NCI-H526 treated with DMSO at 0.1 percent for 48 hours (cell line): ENCODE measurements at places on chromosomes 1 and 21.

DNA sequence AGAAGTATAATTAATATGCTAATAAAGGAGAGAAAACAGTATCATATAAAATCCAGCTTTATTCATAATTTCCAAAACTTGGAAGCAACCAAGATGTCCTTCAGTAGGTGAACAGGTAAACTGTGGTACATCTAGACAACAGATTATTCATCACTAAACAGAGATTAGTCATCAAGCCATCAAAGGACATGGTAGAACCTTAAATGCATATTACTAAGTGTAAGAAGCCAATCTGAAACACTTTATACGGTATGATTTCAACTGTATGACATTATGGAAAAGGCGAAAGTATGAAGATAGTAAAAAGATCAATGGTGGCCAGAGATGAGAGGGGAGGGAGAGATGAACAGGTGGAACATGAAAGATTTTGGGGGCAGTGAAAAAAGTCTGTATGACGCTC lies 541.7 kb downstream of the SMYD3 start:
- DNase-seq, result no peak

DNA sequence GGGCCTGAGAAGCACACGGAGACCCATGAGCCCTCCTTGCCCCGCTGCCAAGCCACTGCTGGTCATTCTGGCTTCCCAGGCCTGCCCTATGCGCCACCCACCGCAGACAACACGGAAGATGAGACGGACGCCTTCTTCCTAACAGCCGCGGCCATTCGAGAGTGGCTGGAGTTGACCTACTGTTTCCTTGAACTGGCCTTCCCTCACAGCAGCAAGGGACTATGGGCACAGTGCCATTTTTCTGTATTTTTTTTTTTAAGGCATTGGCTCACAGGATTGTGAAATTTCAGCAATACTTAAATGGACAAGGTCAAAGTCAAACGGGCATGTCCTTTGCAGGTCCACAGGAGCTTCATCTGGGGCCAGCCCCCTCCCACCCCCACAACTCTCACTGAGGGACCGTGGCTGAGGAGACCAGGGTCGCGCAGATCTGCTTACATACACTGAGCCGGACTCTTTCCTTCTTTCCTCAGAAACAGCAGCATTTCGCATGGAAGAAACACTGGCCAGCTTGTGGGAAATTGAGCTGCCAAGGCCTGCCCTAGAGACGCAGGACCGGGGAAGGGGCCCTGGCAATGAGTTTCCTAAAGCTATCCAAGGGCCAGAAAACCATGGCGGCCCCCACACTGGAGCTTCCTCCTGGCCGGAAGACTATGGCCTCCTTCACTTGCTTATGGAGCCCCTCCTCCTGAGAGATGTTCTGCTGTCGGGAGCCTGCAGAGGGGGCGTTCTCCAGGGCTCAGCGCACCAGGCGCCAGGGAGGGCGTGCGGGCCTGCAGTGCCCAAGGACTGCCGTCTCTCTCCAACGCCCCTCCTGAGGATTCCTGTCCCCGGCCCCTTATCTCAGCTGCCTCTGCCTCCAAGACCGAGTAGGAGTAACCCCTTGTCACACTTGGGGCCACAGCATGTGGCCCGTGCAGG lies 98.9 kb downstream of the PGBD5 start:
- no peak for DNase-seq

GRCh38 chr1:160740133-160740688 lies 1.2 kb downstream of the SLAMF7 start:
- DNase-seq, result no peak

- no peak for DNase-seq
These were observed 50.7 kb downstream of the PGM1 start for GRCh38 chr1:63643926-63644325.

- no peak for DNase-seq
These were observed 9.3 kb upstream of the KLHDC8A start for GRCh38 chr1:205365945-205366463.

DNA sequence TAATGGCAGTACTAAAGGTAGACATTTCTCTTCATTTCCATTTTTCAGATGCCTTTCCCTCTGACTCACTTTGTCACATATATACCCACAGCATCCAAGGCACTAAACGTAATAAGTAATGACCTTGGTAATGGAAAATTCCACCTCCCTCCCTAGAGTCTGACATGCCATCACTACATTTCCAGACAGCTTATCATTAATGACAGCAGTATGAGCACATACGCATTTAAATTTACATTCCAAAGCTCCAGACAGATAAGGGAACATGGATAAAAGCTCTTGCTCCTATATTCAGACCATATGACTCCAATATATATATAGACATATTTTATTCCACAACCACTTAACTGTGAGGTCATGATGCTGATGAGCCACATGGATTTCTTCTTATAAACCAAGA lies 191.7 kb upstream of the GORAB start:
- no peak for DNase-seq

DNA sequence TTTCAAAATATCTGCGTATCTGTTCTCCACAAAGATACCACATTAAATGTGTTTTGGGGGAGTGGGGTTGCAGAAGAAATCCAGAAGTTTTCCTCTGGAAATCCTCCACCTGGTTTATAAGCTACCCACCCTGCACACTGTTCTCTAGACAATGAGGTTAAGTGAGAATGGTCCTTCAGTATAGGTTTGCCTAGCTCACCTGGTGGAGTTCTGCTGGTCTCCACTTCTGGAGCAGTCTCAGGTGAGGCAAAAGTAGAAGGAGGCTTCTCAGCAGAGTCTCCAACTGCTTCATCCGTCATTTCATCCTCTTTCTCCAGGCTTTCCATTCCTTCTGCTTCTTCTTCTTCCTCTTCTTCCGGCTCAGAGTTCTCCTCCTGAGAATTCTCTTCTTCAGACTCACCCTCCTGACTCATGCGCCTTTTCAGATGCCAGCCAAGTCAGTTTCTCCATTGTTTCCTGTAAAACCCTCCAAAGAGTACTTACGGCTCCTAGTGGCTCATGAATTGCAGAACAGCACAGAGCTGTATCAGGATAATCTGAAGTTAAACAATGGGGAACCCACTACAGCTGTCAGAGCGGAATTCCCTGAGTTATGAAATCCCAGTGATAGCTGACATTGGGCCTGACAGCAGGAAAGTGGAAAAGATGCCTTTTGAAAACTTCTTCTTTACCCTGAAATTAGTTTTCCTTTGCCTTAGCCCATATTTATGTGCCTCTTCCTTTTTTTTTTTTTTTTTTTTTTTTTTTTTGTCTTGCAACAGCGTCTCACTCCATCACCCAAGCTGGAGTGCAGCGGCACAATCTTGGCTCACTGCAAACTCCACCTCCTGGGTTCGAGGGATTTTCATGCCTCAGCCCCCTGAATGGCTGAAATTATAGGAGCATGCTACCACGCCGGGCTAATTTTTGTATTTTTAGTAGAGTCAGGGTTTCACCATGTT lies 38.5 kb downstream of the MSTO1 start:
- no peak for DNase-seq

DNA sequence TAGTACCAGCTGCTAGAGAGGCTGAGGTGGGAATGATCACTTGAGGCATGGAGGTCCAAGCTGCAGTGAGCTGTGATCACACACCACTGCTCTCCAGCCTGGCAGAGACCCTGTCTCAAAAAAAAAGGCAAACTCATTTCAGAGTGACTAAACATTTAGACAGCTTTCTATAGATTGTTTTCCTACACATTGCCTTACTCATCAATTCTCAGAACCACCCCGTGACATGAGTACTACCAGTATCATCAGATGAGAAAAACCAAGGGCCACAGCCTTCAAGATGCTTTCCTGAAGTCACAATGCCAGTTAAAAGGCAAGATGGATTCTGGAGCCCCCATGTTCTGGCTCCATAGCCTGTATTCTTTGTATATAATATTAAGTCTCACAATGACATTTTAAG lies 22.4 kb upstream of the SMPDL3B start:
- DNase-seq, result no peak

DNA sequence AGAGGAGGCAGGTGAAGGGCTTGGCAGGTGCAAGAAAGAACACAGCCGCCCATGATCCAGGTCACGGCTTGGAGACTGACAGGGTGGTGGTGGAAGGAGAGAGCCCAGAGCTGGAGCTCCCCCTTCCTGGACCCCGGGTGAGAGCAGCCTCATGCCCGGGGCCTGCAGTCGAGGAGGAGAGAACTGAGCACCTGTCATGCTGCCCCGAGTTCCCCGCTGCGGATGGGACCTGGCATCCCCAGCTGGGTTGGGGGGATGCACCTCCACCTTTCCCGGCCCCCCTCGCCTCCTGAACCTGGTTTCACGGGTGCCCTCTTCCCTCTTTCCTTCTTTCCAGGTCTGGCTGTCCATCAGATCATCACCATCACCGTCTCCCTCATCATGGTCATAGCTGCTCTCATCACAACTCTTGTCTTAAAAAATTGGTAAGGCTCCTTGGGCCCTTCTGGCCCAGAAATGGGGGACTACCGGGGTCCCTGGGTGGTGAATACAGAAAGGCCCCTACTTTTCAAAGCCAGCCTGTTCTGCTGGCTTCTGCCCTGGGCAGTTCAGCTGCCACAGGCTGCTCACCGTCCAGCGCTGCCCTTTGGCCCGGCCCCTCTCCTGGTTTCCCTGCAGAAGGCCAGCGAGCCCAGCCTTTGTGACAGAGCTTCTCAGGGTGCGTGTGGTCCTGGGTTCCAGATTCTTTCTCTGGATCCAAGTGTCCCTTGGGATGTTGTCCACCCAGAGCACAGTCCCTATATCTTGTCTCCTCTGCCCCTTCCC lies 115.3 kb downstream of the AJAP1 start:
- no peak for DNase-seq

DNA sequence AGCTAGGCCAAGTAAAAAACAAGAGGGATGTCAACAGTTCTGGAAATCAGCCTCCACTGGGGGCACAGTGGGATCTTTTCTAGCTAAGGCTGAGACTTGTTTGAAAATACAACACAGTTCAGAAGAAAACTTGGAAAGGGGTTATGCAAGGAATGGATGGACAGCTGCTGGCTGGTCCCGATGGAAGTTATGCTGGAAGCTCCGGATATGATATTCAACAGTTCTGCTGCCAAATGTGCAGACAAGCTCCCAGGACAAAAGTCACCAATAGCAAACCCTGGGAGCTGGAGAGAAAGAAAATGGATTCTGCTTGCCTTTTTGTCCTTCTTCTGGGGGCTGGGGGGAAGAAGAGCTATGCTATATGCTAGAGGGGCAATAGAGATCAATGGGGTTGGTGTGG lies 14.3 kb downstream of the LMX1A start:
- DNase-seq, result no peak

DNA sequence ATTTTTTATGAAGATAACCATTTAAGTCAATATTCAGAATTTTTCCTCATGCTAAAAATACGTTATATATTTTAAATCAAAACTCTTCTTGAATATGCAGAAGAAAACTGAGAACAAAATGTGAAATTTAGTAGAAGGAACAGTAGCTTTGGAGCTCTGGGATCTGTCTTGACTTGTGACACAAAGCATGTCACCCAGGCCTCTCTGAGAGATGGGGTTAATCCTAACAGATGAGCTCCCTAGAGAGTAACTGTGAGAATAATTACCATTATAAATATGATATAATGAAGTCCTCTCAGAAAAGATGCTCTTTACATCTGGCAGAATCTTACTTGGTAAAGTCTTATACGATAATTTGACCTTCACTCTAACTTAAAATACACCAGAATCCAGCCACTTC lies 272.0 kb downstream of the PTPRC start:
- no peak for DNase-seq

- no peak for DNase-seq
These were observed 22.6 kb downstream of the F5 start for GRCh38 chr1:169563650-169564049.

- DNase-seq, result no peak
These were observed 14.9 kb downstream of the SH2D1B start for GRCh38 chr1:162397039-162397448.

GRCh38 chr1:150513351-150513791 lies 2.2 kb upstream of the FALEC start:
- DNase-seq, result no peak

DNA sequence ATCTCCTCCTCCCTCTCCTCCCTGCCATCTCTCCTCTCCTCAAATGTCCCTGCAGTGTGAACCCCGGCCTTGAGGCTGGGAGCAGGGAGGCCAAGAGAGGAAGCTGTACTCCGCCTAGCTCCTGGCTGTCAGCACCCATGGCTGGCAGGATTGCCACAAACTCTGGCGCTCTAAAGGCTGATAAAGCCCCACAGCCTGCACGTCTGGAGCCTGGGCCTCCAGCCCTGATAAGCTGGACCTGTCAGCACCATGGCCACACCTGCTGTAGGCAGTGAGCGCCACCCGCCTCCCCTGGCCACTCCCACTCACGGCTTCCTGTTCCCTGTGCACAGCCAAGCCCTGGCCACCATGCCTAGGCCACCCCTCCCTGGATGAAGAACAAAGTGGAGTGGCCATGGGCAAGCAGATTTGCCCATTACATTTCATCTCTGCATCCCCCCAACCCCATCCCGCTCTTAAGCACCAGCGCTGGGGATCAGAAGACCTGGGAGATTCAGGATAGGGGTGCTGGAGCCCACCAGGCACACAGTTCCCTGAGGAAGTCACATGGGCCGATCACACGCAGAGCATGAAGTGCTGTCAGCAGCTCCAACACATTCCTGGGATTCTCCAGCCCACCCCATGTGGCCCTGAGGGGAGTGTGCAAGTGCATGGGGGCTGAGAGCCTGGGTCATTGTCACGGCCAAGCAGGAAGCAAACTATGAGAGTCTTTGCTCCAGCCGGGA lies 24.2 kb upstream of the NPPB start:
- no peak for DNase-seq

GRCh38 chr1:215406927-215407326 lies 160.2 kb upstream of the KCTD3 start:
- no peak for DNase-seq

DNA sequence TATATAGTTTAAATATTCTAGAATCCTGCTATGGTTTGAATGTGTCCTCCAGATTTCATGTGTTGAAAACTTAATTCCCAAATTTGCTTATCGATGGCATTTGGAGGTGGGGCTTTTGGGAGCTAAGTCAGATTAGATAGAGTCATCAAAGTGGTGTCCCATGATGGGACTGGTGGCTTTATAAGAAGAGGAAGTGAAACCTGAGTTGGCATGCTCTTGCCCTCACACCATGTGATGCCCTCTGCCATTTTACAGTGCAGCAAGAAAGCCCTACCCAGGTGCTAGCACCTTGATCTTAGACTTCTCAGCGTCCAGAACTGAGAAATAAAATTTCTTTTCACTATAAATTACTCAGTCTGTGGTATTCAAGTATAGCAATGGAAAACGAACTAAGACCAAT lies 111.3 kb downstream of the TGFB2 start:
- DNase-seq, result no peak

DNA sequence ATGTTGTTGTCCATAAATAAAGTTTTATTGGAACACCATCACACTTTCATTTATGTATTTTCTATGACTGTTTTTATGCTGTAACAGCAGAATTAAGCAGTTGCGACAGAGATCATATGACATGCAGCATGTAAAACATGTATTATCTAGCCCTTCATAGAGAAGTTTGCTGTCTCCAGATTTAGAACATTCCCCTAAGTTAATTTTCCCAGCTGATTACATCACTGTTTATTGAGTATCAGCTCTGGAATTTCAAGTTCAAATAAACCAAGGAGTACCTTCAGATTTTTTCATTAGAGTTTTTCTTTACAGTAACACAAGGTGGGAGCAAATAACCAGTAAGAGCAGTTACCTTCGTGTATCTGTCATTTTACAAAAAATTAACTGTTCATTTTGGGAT lies 792.8 kb downstream of the USP25 start:
- DNase-seq, result no peak
